ENCODE measurements at places on chromosomes 11 and 22. TPM values are rescaled to one million over a fixed set of nuclear protein-coding genes. Genes with fewer than 3 reads are reported as not detected.

DNAJB13 gene
- total RNA-seq = not detected

CRYAB gene
- 34.2 TPM for total RNA-seq

KCNJ4 gene
- total RNA-seq = 0.03 TPM

SYT9 gene
- 0.07 TPM for total RNA-seq

GNAZ gene
- 3.1 TPM for total RNA-seq

OR9I1 gene
- total RNA-seq = not detected

MMP12 gene
- total RNA-seq = 0.17 TPM

ELF5 gene
- not detected for total RNA-seq

SLC29A2 gene
- total RNA-seq = 0.78 TPM

TMEM86A gene
- 0.30 TPM for total RNA-seq

RFPL1 gene
- not detected for total RNA-seq

MRGPRX4 gene
- not detected for total RNA-seq

SORL1 gene
- total RNA-seq = 11.8 TPM
